ENCODE measurements at places on chromosomes 6 and 20.

DNA sequence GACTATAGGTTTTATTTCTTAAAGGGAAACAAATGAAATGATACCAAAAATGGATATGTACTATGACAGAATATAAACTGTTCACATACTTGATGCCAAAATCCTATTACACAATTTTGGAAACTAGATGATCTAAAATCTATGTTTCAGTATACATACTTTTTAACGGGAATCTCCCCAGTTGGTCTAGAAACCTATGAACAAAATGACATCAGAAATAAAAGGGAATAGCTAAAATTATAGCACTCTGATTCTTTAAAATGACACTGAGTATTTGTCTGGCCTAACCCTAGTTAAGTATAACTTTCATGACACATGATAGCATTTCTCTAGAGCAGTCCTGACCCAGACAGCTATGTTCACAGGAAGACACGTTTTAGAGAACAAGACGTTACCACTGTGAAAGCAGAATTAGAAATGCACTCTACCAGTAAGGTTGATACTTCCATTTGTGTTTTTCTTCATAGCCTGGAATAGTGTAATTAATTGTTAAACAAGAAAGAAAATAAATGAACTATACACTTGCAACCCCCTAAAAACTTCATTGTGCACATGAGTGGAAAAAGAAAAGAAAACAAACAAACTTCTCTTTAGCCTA is 3.3 kb downstream of the OSER1 start:
- H3K36me3 ChIP-seq = peaks cover 10% of the 10 kb centered on the region
- H3K27me3 ChIP-seq = no peaks in the 10 kb centered on the region
- DNase-seq = no peak
- H3K4me3 ChIP-seq = no peak overlapping the region

GRCh38 chr6:44078827-44079671 is 48.2 kb downstream of the MRPL14 start:
- peak; percentile 64 for DNase-seq
- H3K27me3 ChIP-seq = peaks cover 22% of the 10 kb centered on the region
- H3K36me3 ChIP-seq = no peaks in the 10 kb centered on the region
- H3K4me3 ChIP-seq = no peak overlapping the region

DNA sequence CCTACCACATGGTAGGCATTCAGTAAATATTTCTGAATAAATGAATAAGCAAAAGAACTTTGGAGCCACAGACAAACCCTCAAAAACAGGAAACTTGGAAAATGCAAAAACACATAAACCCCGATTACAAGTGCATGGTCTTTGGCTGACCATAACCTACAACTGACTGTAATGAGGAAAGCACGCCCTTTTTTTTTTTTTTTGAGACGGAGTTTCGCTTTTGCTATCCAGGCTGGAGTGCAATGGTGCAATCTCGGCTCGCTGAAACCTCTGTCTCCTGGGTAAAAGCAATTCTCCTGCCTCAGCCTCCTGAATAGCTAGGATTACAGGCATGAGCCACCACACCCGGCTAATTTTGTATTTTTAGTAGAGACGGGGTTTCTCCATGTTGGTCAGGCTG is 11.9 kb upstream of the LATS1 start:
- H3K4me1 ChIP-seq = peaks cover 6% of the 10 kb centered on the region
- no peak for DNase-seq
- no peak overlapping the region for H3K4me3 ChIP-seq
- peaks cover 9% of the 10 kb centered on the region for H3K36me3 ChIP-seq

DNA sequence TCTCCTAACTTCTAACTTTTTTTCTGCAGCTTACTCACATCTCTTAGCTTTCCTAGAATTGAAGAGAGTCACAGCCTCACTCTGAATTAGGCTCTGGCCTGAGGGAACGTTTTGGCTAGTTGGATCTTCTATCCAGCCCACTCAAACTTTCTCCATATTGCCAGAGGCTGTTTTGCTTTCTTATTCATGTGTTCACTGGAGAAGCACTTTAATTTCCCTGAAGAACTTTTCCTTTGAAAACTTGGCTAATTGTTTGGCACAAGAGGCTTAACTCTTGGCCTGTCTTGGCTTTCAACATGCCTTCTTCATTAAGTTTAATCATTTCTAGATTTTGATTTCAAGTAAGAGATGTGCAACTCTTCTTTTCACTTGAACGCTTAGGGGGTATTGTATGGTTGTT is 138.2 kb upstream of the PLCB4 start:
- H3K36me3 ChIP-seq = no peaks in the 10 kb centered on the region
- H3K27ac ChIP-seq = no peak overlapping the region
- no peaks in the 10 kb centered on the region for H3K27me3 ChIP-seq
- no peak for DNase-seq
- no peak overlapping the region for H3K4me3 ChIP-seq

GRCh38 chr6:149963462-149964307 is at the start of gene ULBP1:
Gene ULBP1, plus strand, starts transcription at chr6:149963943. Its CDS starts 107 bp downstream, at chr6:149964050.
- H3K27ac ChIP-seq = peak within 1 kb of the TSS; percentile 81
- H3K4me1 ChIP-seq = peaks cover 21% of the 10 kb centered on the region
- peak within 1 kb of the TSS; percentile 83 for H3K4me3 ChIP-seq
- peaks cover 5% of the 10 kb centered on the region for H3K36me3 ChIP-seq
- DNase-seq = peak; percentile 87
- H3K27me3 ChIP-seq = peaks cover 97% of the 10 kb centered on the region

DNA sequence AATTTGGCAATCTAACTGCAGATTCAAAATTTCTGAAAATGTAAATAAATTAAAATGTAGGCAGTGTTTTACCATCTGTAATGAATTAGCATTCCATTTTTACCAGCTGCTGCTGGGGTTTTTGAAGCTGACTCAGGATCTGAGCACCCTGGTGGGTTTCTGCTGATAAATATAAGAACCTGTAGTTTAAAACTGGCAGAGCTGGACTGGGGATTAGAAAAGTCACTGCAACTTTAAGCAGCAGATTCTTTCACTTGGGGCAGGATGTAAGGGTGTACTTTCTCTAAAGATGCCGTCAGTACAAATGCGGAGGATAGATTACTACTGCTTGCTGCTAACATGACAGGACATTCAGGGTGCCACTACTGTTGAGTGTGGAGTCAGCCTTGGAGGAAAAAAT is 341.8 kb downstream of the CDKAL1 start:
- H3K27ac ChIP-seq = no peak overlapping the region
- DNase-seq = no peak
- H3K4me3 ChIP-seq = no peak overlapping the region
- H3K36me3 ChIP-seq = peaks cover 52% of the 10 kb centered on the region

GRCh38 chr6:161110028-161110779 is 118.6 kb downstream of the MAP3K4 start:
- H3K27me3 ChIP-seq = no peaks in the 10 kb centered on the region
- no peak for DNase-seq
- H3K36me3 ChIP-seq = peaks cover 38% of the 10 kb centered on the region
- H3K4me3 ChIP-seq = no peak overlapping the region
- H3K4me1 ChIP-seq = peaks cover 17% of the 10 kb centered on the region

DNA sequence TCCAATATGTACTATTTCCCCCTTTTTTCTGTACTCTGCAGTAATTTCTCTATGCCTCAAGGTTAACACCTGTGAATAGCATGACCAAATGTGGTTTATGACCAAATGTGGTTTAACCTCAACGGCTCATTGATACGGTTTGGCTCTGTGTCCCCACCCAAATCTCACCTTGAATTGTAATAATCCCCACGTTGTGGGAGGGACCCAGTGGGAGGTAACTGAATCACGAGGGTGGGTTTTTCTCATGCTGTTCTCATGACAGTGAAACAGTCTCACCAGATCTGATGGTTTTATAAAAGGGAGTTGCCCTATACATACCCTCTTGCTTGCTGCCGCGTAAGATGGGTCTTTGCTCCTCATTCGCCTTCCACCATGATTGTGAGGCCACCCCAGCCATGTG is 18.7 kb downstream of the DEK start:
- H3K27me3 ChIP-seq = no peaks in the 10 kb centered on the region
- H3K27ac ChIP-seq = peak overlapping the region; percentile 62
- no peak overlapping the region for H3K4me3 ChIP-seq

GRCh38 chr6:23180504-23181293 is 611.3 kb downstream of the HDGFL1 start:
- no peak overlapping the region for H3K4me3 ChIP-seq
- H3K27ac ChIP-seq = no peak overlapping the region
- H3K36me3 ChIP-seq = no peaks in the 10 kb centered on the region
- no peaks in the 10 kb centered on the region for H3K4me1 ChIP-seq
- H3K27me3 ChIP-seq = no peaks in the 10 kb centered on the region
- DNase-seq = no peak

DNA sequence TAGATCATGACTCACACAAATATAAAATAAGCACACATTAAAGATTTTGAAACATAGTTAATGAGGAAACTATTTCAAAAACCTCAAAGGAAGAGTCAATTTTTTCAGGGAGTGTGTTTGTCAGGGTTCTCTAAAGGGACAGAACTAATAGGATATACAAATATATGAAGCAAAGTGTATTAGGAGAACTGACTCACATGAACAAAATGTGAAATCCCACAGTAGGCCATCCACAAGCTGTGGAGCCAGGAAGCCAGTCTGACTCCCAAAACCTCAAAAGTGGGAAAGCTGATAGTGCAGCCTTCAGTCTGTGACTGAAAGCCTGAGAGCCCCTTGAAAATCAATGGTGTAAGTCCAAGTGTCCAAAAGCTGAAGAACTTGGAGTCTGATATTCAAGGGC is 898.0 kb upstream of the EYS start:
- no peak for DNase-seq
- H3K36me3 ChIP-seq = no peaks in the 10 kb centered on the region
- no peak overlapping the region for H3K27ac ChIP-seq
- H3K4me3 ChIP-seq = no peak overlapping the region
- no peaks in the 10 kb centered on the region for H3K27me3 ChIP-seq
- no peaks in the 10 kb centered on the region for H3K4me1 ChIP-seq

GRCh38 chr6:46057792-46058191 is 42.1 kb upstream of the CLIC5 start:
- no peak overlapping the region for H3K27ac ChIP-seq
- peaks cover 20% of the 10 kb centered on the region for H3K27me3 ChIP-seq
- H3K4me1 ChIP-seq = peaks cover 10% of the 10 kb centered on the region
- H3K36me3 ChIP-seq = no peaks in the 10 kb centered on the region

- H3K4me3 ChIP-seq = no peak overlapping the region
- peaks cover 2% of the 10 kb centered on the region for H3K36me3 ChIP-seq
- H3K27ac ChIP-seq = no peak overlapping the region
Measured at GRCh38 chr6:45816674-45817297, 198.9 kb downstream of the CLIC5 start.

GRCh38 chr20:62219101-62219991 is 732 bp downstream of the HRH3 start:
- H3K4me1 ChIP-seq = no peaks in the 10 kb centered on the region
- no peak overlapping the region for H3K4me3 ChIP-seq
- DNase-seq = no peak
- H3K27ac ChIP-seq = no peak overlapping the region
- H3K36me3 ChIP-seq = no peaks in the 10 kb centered on the region
- peaks cover 57% of the 10 kb centered on the region for H3K27me3 ChIP-seq

DNA sequence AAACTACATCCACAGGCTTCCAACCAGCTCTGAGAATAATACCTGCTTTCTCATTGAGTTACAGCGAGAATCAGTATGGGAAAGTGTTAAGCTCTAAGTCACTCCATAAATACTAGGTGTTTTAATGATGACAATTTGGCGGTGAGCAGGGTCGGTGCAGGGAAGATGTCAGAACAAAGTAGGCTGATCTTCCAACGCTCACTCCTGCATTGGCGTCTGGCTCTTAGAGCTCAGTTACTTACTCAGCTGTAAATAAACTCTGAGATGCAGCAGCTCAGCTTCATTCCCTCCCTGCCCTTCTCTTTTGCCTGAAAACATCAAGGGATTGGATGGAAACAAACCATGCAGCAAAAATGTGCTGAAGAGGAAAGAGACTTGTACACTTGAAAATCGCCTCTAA is 102.5 kb upstream of the SPACA1 start:
- no peak overlapping the region for H3K27ac ChIP-seq
- DNase-seq = no peak
- H3K4me1 ChIP-seq = no peaks in the 10 kb centered on the region
- H3K27me3 ChIP-seq = peaks cover 10% of the 10 kb centered on the region
- H3K36me3 ChIP-seq = no peaks in the 10 kb centered on the region

DNA sequence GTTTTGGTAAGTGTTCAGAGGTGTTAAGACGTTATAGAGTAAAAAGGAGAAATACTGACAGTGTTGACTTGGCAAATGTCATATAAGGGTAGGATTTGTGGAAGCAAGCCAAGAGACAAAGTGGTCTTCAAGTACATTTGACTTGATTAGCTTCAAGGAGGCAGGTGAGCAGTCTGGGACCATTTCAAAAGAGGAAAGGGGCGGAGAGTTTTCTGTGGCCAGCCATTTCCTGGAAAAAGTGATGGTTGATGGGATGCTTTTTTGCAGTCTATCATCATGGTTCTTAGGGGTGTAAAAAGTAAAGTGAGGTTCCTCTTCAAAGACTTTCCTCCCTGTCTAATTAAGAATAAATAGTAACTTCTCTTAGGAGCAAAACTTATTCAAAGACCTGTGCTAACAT is 28.7 kb downstream of the FKBP1A start:
- H3K36me3 ChIP-seq = peaks cover 87% of the 10 kb centered on the region
- peaks cover 65% of the 10 kb centered on the region for H3K4me1 ChIP-seq
- peak; percentile 46 for DNase-seq
- peak overlapping the region; percentile 50 for H3K4me3 ChIP-seq
- H3K27me3 ChIP-seq = no peaks in the 10 kb centered on the region

DNA sequence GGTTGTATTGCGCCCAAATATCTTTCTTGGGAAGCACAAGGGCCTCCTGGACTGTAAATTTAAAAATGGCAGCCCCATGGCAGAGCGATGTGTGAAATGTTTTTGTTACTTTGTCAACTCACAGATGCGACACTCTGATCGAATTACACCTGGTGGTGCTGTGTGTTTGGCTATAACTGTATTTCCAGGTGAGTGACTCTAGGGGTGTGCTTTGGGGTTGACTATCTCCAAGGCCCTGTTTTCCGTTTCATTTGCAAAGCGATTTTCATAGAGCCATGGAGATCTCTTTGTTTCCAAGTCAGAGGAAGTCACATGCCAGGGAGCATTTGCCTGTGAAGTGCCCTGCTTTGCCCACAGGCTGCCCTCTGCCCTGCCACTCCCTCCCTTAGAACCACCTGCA is 93.5 kb downstream of the CDC5L start:
- H3K27me3 ChIP-seq = no peaks in the 10 kb centered on the region
- H3K4me3 ChIP-seq = no peak overlapping the region
- H3K27ac ChIP-seq = no peak overlapping the region
- H3K4me1 ChIP-seq = no peaks in the 10 kb centered on the region
- no peak for DNase-seq

DNA sequence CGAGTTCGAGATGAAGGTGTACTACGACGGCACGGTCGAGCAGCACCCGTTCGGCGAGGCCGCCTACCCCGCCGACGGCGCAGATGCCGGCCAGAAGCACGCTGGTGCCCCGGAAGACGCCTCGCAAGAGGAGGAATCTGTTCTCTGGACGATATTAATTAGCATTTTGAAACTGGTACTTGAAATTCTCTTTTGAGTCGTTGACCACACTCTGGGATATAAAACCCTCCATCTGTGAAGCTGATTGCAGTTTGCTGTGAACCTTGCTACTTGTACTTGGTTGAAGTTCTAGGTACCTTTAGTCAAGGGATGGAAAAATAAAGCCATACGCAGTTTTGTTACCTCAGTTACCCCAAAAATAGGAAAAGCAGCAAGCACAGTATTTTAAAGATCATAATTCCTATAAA is 917 bp downstream of the C6orf120 start:
- peaks cover 33% of the 10 kb centered on the region for H3K36me3 ChIP-seq
- peak overlapping the region; percentile 87 for H3K4me3 ChIP-seq
- no peaks in the 10 kb centered on the region for H3K27me3 ChIP-seq
- peak; percentile 56 for DNase-seq
- H3K27ac ChIP-seq = peak overlapping the region; percentile 89
